Stimulated activated CD4-positive, alpha-beta T cell treated with anti-CD3 and anti-CD28 coated beads, TNF-alpha, amount 100 ng/mL, for 24 hours (primary cell): ENCODE measurements at places on chromosomes 13 and 19.

DNA sequence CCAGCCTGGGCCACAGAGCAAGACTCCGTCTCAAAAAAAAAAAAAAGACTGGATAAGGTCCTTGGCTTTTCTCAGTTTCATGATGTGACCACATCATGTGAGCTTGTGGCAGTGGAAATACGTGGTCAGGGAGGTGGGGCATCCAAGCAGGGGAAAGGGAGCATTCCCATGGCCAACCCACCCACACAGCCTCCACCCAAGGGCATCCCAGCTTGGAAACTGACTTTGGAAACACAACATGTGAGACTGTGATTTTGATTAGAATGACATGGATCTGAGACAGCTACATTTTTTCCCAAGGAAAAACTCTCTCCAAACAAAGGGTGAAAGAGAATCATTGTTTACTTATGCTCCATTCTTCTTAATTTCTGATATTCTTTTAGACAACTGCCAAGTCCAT, 405.0 kb upstream of the ZNF507 start:
- DNase-seq: no peak

GRCh38 chr13:62357887-62358645, 942.4 kb upstream of the PCDH20 start:
- DNase-seq: no peak

DNA sequence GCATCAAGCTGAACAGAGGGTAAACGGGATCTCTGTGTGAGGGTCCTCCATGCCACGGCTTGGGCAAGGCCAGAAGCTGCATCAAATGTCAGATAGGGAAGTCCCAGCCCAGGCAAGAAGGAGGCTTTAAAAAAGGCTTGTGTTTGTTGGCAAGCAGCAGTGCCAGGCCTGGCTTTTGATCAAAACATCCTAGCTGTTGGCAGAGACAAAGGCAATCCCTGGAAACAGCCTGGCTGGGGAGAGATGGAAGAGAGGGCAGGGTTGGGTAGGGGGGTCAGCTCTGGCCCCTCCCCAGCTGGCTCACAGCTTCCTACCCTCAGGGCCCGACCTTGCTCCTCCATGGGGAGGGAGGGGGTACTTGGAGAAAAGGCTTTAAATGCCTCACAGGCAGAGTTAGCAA, 61.8 kb upstream of the KCTD15 start:
- DNase-seq: no peak

DNA sequence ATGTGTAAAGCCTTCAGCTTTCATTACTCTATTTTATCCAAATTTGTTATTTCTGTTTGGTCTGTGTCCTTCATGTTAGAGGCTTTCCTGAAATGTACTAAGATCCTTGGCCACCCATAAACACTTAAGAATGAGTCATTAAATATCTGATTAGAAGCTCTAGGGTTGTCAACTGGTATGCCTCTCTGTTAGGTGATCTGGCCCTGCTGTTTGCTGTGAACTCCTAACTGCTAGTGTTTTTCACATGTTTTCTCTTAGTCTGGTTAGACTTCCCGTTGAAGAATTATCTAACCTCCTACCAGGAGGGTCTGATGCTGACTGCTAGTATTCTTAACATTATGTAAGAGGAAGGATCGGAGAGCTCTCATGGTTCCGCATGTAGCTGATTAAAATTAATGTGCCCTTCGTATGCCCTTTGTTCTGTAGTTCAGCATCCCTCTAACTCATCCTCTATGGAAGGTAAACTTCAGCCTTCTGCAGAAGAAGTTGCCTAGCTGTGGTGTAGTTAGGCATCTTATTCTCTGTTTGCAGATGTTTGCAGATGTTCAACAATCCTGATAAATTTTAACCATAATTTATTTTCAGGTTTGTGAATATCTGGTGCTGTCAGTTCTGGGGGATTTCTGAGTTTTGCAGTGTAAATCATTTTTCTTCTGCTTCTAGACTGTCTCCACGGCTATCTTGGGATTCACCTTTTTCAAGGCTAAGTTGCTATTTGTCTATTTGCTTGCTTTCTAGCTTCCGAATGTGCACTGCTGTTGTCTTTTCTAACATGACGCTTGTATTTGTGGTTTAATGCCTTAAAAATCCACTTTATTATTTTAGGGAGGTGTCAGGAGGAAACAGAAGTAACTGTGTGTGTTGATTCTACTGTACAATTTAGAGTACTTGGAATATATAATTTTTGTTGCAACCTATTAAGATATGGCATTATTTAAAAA, 207.2 kb upstream of the SPRY2 start:
- no peak for DNase-seq

- DNase-seq: peak; percentile 85
Measured at GRCh38 chr19:17751103-17751911, at the start of gene FCHO1. TSS of gene FCHO1 (plus strand) at chr19:17751477. CDS start at chr19:17755165, 3,688 bp downstream.

- no peak for DNase-seq
Measured at GRCh38 chr13:65032825-65033224, 2197.3 kb downstream of the PCDH9 start.

GRCh38 chr13:104196611-104197010, 1130.4 kb upstream of the SLC10A2 start:
- no peak for DNase-seq

DNA sequence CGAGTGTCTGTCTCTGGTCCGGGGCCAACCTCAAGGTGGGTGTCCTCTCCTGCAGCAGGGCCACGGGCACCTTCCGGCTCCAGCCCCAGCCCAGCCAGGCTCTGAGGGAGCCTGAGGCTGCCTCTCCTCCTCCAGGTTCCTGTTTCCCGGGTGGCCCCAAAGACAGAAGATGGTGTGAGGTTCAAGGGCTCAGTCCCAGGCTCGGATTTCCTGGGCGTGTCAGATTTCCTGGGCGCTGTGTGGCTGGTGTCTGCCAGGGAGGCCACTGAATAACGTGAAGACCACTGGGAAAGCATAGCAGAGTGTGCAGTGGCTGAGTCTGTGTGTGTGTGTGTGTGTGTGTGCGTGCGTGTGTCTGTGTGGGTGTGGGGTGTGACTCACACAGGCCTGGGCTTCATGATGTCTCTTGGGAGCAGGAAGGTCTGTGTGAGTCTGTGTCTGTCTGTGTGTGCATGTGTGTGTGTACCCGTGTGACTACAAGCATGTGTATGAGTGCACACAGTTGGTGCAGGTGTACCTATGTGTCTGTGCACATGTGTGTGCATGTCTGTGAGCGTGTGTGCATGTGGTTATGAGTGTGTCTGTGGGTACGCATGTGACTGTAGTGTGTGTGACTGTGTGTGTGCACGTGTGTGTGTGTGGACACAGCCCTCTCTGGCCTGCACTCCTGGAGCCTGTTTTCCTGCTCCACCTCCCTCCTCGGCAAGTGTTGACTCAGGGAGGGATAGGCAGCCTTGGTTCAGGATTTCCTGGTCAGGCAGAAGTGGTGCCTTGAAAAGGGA, 28.3 kb downstream of the CEBPA start:
- DNase-seq: peak; percentile 12

DNA sequence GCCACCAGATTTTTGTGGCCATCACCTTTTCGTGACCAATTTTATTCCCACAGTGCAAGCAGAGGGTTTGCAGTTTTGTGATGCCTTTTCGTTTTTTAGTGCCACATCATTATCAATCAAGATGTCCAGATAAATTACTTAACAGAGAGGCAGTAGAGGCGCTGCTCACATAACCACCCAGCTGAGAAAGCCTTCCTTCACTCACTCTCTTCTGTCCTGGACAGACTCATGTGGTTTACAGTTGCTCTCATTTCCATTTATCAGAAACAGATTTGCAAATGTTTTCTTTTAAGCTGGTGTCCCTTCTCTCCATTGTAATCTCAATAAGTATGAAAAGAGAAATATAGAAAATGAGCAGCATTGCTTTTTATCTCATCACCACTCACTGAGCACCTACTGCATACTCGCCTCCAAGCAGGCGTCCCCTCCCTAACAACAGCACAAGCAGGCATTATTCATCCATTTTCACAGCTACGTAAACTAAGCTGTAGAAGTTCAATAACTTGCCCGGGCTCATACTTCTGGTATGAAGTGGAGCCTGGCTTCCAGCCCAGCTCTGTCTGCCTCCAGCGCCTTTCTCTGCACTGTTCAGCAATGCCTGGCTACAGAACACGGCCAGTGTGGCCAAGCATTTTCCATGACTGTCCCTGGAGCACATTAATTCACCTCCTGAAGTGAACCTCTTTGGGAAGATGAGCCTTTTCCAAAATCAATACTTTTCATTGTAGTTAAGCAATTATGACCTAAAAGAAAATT, 34.6 kb upstream of the KATNAL1 start:
- DNase-seq: no peak

DNA sequence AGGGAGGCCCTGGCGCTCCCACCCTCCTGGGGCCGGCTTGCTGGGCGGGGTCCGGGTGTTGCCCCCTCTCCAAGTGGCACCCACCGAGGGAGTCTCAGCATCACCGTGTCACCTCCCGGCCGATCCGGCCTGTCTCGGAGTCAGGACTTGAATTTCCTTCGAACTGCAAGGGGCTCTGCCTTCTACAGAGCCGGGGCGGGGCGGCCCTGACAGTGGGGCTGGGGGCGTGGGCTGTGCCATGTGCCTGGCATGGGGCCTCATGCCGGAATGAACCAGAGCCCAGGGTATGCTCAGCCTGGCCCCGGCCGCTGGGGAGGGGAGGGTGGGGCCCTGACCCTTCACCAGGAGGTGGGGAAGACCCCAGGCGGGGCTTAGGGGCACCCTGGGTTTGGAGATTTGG, 47.0 kb upstream of the TCF3 start:
- DNase-seq: no peak

GRCh38 chr13:48066310-48066989, 28.5 kb downstream of the MED4 start:
- no peak for DNase-seq

DNA sequence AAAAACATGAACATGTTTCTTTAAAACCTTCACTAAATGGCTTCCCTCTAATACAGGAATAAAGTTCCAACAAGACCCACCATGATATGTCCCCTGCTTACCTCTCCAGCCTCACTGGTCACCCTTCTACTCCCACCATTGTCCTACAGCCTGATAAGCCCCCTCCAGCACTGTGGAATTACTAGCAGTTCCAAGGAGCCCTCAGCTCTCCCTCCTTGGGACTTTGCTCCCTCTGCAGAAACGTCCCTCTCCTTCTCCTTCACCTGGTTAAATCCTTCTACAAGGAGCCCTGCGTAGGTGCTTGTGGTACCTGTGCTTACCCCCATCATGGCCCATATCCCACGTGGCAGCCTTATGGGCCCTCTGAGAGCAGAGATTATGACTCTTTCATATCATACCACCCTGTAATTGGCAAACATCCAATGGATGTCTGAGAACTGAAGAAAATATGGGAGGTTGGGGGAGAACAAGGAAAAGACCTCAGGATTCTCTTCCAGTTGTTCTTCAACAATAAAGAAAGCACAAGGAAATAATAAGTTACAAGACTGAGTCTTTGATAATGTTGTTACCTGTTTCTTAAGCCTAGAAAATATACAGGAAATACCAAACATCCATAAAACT, 26.1 kb upstream of the DOCK9 start:
- DNase-seq: no peak

DNA sequence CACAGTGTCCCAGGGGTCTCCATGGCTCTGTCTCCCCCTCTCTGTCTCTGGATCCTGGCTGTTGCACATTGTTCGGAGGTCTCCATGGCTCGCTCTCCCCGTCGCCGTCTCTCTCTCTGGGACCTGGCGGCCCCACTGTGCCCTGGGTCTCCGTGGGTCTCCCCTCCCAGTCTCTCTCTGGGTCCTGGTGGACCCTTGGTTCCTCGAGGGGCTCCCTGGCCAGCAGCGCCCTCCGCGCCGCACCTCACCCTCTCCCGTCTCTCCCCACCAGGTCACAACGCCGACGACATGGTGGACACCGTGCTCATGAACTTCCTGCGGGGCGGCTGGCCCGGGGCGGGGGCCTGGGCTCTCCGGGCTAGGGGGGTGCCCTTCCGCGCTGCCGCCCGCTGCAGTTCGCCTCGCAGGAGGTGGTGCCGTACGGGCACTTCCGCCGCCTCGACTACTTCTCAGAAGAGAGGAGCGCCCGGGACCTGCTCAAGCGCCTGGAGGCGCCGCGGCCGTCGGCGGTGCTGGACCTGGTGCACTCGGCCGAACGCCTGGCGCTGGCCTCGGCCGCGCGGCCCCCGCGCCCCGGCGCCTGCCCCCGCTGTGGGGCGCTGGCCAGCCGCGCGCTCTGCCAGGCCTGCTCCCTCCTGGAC, 29.1 kb downstream of the SIGLEC5 start:
- DNase-seq: no peak

- no peak for DNase-seq
Measured at GRCh38 chr13:110578363-110578762, 16.8 kb upstream of the RAB20 start.

DNA sequence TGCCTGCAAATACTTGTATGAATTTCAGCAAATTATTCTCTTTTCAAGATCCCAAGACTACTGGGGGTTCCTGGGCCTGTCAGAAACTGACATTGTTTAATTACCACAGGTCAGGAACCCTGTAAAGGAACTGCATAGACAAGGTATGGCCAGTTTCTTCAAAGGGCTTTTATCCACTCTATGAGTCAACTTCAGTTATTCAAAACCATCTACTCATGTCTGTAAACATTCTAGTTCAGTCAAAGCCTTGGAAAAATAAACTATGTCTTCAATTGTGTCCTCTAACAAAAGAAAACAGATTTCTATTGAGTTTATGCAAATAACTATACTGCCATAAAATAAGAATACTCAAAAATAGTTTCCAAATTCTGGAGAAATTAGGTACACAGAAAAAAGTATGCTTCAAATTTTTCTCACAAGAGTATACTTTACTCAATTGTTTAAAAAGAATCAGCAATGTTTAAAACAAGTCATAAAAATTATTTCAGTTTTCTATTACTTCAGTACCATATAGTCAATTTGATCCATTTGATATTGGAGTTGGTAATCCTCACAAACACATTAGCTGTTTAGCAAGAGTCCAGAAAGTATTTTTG, 486.4 kb upstream of the PCDH20 start:
- no peak for DNase-seq

DNA sequence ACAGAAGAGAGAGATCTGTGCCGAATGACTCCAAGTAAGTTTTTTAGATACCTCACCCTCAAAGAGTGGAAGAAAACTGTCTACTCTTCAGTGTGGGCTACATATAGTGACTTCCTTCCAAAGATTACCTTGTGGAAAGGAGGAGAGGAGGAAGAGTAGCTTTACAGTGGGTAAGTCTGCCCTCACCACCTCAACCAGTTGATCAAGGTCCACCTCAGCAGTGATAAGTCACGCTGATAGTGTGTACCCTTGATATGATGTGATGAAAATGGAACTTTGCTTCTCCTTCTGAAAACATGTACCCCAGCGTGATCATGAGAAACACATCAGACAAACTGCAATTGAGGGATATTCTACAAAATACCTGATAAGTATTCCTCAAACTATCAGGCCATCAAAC, 20.6 kb downstream of the KLF5 start:
- no peak for DNase-seq

GRCh38 chr13:51240958-51241357, 18.8 kb downstream of the FAM124A start:
- no peak for DNase-seq

DNA sequence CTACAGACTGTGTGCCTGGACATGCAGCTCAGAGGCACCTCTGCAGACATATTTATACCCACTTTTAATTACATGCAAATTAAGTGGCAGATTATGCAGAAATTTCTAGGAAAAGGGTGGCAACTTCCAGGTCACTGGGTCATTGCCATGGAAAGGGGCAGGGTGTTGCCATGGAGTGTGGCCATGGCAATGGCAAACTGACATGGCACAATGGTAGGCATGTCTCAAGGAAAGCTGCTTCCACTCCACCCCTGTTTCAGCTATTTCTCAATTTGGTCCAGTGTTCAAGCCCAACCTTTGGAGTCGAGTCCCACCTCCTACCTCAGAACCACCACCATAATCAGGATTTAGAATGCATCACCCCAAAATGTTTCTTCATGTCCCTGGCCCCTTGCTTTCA, 170.7 kb upstream of the TSHZ3 start:
- no peak for DNase-seq

GRCh38 chr13:108305655-108306054, 36.1 kb downstream of the TNFSF13B start:
- DNase-seq: no peak
